Skeletal muscle cell (primary cell): ENCODE measurements at places on chromosomes 13 and 19.

GRCh38 chr13:62653371-62653770 lies 1237.7 kb upstream of the PCDH20 start:
- peak; percentile 2 for DNase-seq

DNA sequence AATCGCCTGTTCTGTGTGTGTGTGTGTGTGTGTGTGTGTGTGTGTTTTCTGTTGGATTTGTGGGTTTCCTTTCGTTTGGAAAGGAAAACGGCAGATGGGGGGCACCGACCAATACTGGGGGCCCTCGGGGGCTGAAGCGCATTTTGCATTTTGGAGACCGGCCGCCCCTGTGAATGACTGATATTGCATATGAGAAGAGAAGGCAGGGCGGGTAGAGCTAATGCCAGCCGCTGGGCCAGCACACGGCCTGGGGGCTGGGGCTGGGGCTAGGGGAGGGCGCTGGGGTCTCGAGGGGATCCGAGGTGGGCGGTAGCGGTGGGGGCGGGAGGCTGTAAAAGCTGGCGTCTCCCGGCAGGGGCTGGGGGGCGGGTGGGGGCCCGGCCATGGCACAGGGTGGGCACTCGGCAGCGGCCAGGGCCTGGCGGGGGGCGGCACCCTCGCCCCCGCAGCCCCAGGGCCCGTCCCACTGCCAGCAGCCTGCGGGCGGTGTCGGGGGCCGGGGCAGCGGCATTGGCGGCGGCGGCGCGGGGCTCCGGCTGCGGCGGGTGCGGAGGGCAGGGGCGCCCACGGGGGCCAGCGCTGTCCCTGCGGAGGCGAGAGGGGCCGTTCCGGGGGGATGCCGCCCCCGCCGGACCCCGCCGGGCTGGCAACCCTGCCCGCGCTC lies 11.2 kb downstream of the ANO8 start:
- DNase-seq = no peak

DNA sequence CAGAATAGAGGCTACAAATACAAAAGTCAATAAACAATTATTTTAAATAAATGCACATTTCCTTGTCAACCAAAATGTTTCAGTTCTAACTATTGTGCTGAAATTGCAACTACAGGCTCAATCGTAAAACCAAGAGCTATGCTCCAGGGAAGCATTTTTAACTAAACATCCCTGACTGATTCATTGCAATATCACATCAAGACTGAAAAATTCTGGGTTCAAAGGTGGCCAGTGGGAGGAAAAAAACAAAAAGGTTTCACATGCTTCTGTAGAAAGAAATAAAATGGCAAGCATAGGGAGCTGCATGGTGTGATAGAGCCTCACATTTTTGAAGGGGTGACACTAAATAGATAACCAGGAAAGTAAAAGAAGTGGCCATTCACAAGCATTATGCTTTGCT lies 862.8 kb downstream of the PCDH9 start:
- DNase-seq = peak; percentile 31

GRCh38 chr19:19749908-19750841 lies 17.3 kb upstream of the ZNF14 start:
- DNase-seq = no peak

- no peak for DNase-seq
These were observed 5.0 kb upstream of the ZNF230 start for GRCh38 chr19:43997631-43998290.

GRCh38 chr13:28273919-28274318 lies 135.6 kb downstream of the PAN3 start:
- DNase-seq = no peak

- DNase-seq = no peak
These were observed 7.0 kb downstream of the HIF3A start for GRCh38 chr19:46303691-46304397.

DNA sequence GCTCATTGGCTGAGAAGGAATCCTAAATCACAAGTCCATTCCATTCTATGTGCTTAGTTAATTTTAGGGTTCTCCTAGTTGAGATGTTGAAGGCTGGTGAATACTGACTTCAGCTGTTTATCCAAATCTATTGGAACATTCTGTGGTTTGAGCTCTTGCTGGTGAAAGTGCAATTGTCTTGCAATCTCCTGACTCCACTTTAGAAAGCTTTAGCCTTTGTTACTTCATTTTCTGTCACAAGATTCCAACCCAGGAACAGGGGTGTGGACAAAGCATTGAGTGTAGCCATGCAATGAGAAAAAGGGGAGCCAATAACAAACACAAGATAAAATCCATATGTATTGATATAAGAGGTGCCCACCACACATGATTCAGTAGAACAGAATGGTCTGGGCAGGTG lies 15.0 kb downstream of the CEACAM21 start:
- DNase-seq = no peak

DNA sequence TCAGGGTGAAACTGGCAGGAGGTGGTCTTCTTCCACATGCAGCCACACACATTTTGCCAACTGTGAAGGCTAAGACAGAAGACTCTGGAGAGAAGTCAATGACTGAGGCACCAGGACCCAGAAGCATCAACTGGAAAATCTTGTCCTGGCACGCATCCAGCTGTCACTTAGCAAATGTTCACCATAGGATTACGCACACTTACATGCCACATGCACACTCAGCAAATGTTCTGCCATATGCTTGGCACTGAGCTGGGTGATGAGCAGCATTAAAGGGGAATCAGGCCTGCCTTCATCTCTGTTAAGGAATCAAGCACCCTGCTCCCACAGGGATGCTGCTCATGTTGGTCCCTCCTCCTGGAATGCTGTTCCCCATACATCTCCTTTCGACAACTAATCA lies 5.1 kb downstream of the ZNF599 start:
- DNase-seq = no peak

- DNase-seq = no peak
These were observed at the start of gene APC2 for GRCh38 chr19:1449467-1450442. APC2 (plus strand) TSS chr19:1450121; CDS start chr19:1453002, 2,881 bp downstream.

DNA sequence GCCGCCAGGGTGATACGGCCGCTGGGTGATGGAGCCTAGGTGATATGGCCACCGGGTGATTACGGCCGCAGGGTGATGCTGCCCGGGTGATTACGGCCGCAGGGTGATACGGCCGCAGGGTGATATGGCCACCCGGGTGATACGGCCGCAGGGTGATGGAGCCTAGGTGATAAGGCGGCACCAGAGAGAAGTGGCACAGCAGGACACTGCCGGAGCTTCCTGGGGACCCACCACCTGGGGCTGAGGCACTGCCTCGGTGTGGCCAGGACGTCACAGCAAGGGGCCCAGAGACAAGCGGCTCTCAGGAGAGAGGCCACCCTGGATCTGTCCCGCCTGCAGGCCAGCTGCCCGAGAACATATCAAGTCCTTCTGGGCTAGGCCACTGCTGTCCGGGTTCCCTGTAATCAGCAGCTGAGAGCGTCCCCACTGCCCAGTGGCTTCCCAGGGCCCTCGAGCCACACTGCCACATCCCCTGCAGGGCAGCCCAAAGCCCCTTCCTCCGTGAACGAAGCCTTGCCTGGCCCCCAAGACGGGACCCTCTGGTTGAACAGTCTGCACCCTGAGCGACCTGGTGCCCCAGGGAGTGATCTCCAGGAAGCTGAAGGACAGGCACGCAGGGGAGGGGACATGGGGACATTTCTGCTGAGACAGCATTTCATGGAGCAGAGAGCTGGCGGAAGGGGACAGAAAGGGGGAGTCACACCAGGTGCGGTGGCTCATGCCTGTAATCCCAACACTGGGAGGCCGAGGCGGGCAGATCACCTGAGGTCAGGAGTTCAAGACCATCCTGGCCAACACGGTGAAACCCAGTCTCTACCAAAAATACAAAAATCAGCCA lies 22.1 kb downstream of the ZNF787 start:
- no peak for DNase-seq

GRCh38 chr13:101869553-101869952 lies 417.1 kb downstream of the ITGBL1 start:
- DNase-seq = no peak

DNA sequence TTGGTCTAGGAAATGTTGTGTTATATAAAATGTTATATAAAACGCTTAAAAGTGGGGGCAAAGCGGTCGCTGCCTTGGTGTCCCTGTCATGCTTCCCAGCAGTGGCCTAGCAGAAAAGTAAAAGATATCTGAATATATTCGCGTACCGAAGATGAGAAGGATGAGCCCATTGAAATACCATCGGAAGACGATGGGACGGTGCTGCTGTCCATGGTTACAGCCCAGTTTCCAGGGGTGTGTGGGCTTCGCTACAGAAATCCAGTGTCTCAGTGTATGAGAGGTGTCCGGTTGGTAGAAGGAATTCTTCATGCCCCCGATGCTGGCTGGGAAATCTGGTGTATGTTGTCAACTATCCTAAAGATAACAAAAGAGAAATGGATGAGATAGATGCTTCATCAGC lies 110.9 kb upstream of the DIAPH3 start:
- DNase-seq = no peak

GRCh38 chr19:39032063-39032918 lies at the start of gene FBXO27:
FBXO27 (minus strand) TSS chr19:39032549; CDS start chr19:39032227, 322 bp downstream.
- no peak for DNase-seq

DNA sequence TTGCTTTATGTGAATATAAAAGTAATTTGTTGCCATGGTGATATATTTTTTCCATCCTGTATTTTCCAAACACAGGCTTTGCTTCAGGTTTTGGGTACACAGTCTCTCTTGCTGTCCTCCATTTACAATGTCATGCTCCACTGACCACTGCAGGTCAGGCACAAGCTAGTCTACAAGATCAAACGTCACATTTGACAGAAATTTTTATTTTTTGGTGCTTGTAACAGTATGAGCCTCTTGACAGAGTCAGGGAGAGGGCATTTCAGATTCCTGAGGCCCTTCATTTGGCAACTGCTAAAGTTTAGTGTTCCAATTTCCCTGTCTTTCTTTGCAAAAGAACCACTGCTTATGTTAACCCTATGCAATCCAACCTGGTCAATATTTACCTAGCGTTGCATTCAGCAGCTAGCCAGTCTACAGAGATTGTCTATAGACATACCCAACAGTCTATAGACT lies 175.0 kb downstream of the RFC3 start:
- no peak for DNase-seq

DNA sequence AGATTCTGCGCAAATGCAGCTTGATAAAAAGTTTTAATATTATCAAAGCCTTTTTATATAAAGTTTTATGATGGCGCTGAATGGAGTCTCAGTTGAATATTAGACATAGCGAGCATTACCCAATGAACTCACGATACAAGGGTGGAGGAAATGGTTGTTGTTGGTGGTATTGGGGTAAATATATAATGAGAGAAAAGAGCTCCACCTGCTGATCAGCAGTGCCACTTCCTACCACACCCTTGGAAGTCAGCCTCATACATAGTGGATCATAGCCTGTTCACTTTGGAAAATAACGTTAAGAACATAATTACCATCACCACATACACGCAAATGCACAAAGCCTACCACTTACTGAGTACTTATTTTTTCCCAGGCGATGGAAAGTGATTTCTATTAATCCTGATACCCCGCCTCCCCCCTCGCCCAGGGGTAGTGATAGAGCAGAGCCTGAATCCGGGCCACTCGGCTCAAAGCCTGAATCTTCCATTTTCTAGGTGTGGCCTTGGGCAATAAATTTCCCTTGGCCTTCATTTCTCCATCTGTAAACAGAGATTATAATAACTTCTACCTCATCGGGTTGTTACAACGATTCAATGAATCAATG lies 358.3 kb downstream of the KLF5 start:
- DNase-seq = no peak

DNA sequence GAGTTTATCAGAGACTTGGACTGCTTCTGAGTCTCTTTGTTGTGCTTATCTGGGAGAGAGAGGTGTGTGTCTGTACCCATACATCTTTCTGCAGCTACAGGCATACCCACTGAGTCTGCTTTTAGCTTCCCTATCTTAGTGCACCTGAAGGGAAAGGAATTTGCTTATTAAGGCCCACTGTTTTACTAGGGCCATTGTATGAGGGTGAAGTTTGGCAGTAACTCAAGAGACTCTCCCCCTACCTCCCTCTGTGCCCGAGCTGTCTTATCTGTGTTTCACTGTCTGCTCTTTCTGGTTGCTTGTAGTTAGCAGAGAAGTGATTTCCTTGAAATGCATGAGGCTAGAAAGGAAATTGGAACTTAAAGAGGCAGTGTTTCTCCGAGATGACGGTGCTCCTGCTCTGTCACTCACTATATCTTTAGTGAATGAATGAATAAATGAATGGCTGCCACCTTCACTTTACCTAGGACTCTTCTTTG lies 678 bp upstream of the CD33 start:
- no peak for DNase-seq

DNA sequence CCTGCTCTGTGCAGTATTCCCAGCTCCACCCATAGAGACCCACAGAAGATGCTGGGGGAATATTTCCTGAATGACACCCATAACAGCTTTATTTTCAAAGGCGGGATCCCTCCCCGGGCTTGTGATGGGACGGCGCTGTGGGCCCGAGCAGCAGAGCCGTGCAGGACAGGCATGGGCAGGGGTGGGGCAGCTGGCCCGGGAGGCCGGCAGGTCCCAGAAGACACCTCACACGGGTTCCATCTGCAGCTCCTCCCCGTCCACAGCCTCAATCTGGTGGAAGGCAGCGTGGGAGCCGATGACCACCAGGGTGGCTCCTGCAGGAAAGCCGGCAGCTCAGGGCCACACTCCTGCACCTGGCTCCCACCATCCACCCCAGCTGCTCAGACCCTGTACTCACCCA lies 2.5 kb downstream of the RABAC1 start:
- no peak for DNase-seq

DNA sequence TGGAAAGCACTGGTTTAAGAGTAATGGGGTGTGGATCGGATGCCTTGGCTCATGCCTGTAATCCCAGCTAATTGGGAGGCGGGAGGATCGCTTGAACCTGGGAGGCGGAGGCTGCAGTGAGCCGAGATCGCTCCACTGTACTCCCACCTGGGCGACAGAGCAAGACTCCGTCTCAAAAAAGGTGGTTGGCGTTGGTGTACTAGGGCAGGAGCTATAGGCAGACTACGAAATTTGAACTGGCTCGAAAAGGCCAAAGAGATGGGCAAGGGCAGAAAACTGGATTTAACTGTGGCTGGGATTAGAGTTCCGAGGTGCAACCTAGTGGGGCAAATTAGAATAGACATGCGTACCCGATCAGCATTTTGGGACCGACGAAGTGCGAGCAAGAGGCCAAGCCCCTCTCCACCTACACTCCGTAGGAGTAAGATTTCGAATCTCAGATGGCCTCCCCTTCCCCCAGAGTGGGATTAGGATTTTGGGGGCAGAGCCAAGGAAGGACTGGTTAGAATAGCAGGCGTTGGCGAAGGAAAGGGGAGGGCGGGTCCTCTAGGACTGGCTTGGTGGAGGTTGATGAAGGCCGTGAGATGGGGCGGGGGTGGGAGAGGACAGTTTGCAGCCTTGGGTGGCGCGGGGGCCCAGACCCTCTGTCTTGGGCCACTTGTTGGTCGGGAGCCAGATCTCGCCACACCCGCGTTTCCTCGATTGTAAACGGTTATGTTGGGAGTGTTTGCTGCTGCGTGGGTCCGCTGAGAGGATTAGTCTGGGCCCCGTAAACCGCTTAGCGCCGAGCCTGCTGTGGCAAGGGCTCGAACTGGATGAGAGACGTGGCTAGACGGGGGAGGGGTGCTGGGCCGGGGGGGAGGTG lies 2.0 kb upstream of the INAFM1 start:
- no peak for DNase-seq

- DNase-seq = no peak
These were observed 260.6 kb downstream of the ATP8A2 start for GRCh38 chr13:25632166-25632888.
